ENCODE measurements at places on chromosomes 4 and X.

GRCh38 chr4:153466081-153466948, at the start of gene TMEM131L:
TMEM131L (plus strand) TSS chr4:153466360; CDS start chr4:153466398, 38 bp downstream.
- DNase-seq: peak; percentile 52

- DNase-seq: no peak
Observed at GRCh38 chr4:70298051-70298450, 36.7 kb upstream of the CABS1 start.

GRCh38 chr4:112176596-112176995, 31.3 kb downstream of the FAM241A start:
- no peak for DNase-seq

GRCh38 chrX:132883358-132883915, 75.0 kb downstream of the HS6ST2 start:
- DNase-seq: no peak

DNA sequence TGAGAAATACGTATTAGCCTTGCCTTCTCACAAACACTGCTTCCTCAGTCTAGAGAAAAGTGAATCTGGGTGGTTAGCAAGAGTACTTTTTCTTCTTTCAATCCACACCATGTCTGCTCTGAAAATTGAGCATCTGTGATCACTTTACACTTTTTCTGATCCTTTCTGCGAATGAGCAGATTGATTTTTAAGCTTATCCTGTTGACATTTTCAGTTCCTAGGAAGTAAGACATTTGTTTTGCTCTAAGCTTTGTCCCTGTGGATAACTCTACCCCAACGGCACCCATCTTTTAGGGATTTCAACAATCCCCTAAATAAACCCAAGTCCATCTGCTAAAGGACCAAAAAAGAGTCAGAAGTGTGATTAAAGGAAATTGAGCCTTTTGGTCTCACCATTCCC, 487.5 kb downstream of the IQCM start:
- no peak for DNase-seq

- DNase-seq: peak; percentile 47
Observed at GRCh38 chrX:47643926-47644325, 6.4 kb downstream of the ELK1 start.

DNA sequence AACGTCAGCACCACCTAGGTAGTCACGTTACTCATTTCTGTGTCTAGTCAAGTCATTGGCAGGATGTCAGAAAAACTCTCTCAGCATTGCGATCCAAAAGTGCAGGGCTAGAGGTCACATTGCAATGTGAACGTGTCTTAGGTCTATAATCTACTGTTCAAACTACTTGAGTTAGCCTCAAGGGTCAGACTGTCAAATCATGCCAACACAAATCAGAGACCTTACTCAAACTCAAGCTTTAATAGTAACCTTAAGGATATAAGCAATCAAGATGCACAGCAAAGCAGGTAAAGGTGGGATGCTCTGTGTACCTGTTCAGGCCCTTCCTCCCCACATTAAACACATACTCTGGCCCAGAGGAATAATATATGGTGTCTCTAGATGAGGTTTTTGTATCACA, 114.4 kb upstream of the NOCT start:
- peak; percentile 22 for DNase-seq

- DNase-seq: no peak
Observed at GRCh38 chr4:37516057-37516775, 170.0 kb downstream of the RELL1 start.

DNA sequence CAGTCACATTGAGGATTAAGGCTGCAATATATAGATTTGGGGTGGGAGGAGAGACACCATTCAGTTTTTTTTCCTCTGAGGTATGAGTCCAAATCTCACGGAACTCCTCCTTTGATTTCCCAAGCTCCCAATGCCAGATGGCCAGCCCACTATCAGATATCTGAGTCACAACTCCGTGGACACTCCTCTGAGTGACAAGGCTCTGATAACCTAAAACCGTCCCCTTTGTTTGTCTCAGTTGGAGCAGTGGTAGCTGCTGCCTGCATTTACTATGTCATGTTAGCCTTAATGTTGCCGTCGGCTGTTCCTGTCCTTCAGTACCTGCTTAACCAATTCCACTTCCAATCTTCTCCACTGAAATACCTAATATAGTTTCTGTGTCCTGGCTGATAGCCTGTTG, 107.3 kb downstream of the DTHD1 start:
- DNase-seq: no peak

Data from IMR-90 (cell line).